ENCODE measurements at places on chromosomes 4 and X.

DNA sequence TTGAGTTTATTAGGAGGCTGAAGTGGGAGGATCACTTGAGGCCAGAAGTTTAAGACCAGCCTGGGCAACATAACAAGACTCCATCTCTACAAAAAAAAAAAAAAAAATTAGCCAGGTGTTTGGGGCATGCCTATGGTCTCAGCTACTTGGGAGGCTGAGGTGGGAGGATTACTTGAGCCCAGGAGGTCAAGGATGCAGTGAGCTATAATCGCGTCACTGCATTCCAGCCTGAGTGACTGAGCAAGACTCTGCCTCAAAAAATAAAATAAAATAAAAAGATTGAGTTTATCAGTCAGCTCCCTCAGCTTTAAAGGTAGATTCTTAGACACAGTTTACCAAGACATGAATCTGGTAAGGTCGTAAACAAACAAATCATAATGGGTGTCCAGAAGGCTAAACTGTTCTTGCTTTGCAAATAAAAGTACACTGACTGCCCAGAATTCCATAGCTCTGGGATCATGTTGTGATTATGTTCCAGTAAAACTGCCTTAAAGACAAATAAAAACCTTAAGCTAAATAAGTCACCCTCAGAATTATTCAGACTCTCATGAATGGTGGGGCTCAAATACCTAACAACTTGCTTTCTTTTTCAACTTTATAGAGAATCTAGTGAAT lies 18.7 kb downstream of the APOO start:
- no peak for DNase-seq

GRCh38 chr4:53022513-53023100 lies 160.5 kb downstream of the RASL11B start:
- DNase-seq: peak; percentile 24

DNA sequence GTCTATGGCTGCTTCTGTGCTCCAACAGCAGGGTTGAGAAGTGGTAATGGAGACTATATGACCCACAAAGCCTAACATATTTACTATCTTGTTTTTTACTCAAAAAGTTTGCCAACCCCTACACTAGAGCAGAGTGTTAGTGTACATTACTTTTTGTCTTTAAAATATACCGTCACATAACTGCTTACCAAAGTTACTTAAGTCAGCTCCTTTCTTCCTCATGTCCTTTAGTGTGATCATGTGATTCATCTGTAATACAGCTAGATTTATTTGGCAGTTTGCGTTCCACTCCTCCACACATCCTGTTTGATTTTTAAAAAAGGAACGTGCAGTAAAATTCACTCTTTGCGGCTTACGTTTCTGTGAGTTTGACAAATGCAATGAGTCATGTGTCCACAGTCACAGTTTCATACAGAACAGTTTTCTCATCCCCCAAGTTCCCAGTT lies 162.4 kb upstream of the GPRIN3 start:
- DNase-seq: peak; percentile 66

DNA sequence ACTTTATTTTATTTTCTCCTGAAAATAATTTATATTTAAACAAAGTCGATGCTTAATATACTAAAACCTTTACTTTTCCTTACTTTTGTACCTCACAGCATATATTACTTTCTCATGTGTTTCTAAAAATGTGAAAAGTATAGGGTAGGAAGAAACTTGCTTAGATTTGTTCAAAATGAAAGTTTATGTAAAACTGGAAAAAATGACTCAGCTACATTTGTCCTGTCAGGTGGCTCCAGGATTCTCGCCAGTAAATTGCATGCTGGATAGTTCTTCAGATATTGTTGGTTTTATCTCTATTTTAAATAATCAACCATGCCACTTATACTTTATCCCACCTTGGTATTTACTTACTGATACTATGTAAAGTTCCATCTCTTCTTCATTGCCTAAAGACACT lies 159.2 kb upstream of the NDST4 start:
- no peak for DNase-seq

DNA sequence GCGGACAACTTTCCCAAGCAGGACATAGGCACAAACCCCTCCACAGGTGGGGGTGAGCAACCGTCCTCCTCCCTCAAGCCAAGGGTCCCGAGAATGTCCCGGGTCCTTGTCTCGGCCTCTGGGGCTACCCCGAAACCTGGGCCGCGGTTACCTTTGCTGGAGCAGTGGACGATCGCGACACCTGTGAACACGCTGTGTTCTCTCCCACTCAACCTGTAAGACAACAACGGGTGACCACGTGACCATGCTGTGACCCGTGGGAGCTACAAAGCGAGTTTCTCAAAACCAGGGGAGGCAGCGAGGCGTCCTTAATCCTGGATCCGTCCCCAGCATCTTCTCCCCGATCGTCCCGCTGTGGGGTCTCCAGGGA lies 17.9 kb downstream of the ASMTL start:
- DNase-seq: no peak

DNA sequence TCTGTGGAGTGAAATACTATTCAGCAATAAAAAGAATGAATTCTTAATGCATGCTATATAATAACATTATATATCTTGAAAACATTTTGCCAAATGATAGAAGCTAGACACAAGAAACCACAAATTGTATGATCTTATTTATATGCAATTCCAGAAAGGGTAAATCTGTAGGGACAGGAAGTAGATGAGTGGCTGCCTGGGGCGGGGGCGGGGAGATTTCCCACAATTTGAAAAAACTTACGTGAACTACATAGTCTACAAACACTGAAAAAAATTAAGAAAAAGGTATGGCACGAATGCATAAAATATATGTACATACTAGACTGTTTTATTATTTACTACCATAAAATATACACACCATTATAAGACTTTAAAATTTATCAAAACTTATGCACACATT lies 81.6 kb downstream of the WWC2 start:
- DNase-seq: no peak

- DNase-seq: no peak
Measured at GRCh38 chrX:2654436-2655340, 36.4 kb upstream of the CD99 start.

- no peak for DNase-seq
Measured at GRCh38 chr4:89312066-89312465, 4.5 kb upstream of the GPRIN3 start.

DNA sequence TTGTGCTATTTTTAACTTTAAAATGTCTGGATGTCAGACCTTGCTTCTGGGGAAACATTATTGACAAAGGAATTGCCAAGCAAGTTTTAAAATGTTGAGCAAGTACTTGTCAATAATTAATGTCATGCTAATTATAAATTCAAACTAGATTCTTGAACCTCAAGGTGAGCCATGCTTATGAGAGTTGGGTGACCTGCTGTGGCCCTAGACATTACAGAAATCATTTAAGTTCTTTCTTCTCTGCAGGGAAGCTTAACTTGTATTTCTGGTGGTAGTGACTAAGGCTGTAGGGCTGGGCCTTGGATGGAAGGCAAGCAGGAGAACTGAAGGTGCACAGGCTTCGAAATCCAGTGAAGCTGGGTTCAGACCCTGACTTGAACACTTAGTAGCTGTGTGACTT lies 14.8 kb upstream of the UCHL1 start:
- no peak for DNase-seq

- no peak for DNase-seq
Measured at GRCh38 chr4:11013094-11013664, 328.6 kb upstream of the CLNK start.

GRCh38 chrX:38750551-38750950 lies 50.7 kb upstream of the MID1IP1 start:
- DNase-seq: no peak

DNA sequence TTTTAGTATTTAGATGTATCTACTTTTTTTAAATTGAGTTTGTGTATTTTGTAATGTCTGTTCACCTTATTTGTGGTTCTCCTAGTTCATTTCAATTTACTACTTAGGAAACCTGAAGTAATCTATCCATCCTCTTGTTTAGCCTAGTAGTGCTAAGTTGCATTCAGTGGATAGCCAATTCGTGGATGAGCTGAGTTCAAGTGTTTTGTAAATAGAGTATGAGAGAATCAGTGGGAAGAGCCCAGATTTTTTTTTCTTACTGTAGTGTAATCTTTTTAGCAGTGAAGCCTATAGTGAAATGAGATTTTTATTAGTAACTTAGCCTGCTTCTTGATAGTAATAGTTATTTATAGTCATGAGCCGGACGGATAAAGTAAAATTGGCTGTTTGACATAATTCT lies 21.7 kb downstream of the STAG2 start:
- no peak for DNase-seq

DNA sequence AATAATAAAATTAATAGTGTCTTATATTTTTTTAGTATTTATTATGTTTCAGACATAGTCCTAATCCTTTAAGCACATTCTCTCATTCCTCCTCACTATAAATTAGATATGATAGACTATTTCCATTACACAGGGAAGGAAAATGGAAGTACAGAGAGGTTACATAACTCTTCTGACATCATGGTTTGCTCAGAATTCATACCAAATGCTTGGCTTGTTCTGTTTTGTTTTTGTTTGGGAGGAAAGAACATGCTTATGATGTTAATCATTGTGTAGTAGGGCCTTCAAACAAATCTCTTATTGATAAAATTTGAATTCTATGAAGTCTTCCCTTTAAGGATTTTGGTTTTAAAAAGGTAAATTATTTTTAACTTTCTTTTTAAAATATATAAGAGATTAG lies 59.5 kb downstream of the RXFP1 start:
- DNase-seq: no peak

Measured in myocyte (in vitro differentiated cells).